GOT3 (cell line): ENCODE measurements at places on chromosomes 7 and 10.

GRCh38 chr10:19922236-19922963 lies 106.2 kb downstream of the PLXDC2 start:
- DNase-seq, result no peak

GRCh38 chr7:45347804-45348203 lies 190.2 kb downstream of the RAMP3 start:
- DNase-seq, result no peak

DNA sequence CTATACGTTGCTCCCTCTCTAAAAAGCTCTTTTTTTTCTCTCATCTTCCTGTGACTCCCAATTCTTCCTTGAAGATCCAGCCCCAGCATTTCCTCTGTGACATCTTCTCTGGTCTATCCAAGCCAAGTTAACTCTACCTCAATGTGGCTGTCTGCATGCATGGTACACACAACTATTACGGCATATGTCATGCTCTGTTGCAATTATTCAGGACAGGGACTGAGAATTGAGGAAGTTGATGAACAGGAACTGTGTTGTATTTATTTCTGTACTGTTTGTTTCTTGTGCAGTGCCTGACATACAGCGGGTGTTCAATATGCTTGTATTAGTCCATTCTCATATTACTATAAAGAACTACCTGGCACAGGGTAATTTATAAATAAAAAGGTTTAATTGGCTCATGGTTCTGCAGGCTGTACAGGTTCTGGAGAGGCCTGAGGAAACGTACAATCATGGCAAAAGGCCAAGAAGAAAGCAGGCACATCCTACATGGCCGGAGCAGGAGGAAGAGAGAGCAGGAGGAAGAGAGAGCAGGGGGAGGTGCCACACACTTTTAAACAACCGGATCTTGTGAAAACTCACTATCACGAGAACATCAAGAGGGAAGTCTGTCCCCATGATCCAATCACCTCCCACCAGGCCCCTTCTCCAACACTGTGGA lies 6.3 kb downstream of the TRPV5 start:
- no peak for DNase-seq

DNA sequence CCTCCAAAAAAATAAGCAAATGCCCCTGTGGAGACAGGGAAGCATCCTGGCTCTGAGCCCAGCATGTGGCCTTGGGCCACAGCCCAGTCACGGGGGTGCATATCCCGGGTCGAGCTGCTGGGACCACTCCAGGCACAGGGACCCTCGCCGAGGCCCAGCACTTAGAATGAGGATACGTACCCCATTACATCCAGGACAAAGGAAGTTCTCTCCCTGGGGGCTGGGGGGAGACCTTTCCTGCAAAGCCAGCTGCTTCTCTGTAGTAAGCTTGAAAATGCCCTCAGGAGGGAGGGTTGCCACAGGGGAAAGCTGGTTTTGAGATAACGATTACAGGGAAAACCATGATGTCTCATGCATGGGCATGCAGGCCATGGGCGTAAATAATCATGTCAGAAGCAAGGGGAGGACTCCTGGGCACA lies 75.5 kb downstream of the HIPK2 start:
- no peak for DNase-seq

GRCh38 chr7:29826904-29827303 lies 20.6 kb downstream of the WIPF3 start:
- DNase-seq, result no peak

- DNase-seq, result peak; percentile 26
Observed at GRCh38 chr10:103598654-103599115, 105.2 kb downstream of the NEURL1 start.

DNA sequence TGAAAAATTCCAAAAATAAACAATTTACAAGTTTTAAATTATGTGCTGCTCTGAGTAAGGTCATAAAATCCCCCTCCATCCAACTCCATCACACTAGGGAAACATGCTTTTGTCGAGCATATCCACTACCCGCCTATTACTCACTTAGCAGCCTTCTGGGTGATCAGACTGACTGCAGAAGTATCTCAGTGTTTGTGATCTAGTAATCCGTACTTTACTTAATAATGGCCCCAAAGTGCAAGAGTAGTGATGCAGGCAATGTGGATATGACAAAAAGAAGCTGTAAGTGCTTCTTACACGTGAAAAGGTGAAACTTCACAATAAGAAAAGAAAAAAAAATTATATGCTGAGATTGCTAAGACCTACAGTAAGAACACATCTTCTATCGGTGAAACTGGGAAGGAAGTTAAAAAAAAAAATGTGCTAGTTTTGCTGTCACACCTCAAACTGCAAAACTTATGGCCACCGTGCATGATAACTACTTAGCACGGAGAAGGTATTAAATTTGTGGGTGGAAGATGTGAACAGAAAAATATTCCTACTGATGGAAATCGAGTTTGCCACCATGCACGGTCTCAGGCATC lies 43.2 kb downstream of the SEMA3C start:
- DNase-seq, result no peak
